ENCODE measurements at places on chromosomes 16 and 17.

DNA sequence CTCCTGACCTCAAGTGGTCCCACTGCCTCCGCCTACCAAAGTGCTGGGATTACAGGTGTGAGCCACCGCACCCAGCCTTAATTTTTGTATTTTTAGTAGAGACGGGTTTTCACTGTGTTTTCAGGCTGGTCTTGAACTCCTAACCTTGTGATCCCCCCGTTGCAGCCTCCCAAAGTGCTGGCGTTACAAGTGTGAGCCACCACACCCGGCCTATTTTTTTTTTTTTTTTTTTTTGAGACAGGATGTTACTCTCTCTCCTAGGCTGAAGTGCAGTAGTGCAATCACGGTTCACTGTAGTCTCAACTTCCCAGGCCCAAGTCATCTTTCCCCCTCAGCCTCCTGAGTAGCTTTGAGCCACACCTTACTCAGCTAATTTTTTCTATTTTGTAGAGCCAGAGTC lies 3.1 kb upstream of the SNX11 start:
- no peak for DNase-seq

DNA sequence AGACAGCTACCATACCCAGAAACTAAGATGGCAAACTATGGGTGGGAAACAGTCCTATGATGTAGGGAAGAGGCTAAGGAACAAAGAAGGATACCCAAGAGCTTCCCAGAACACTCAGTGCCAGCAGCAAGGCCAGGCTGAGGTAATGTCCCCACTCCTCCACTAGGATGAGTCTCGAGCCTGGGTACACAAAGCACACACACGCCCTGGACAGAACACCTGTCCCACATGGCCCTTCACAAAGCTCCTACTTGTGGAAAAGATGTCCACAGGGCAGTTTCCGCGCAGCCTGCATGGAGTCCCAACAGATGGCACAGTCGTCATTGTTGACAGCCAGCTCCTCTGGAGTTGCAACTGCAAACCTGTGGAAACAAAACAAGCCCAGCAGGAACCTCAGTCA lies 23.9 kb downstream of the AMFR start:
- no peak for DNase-seq

- DNase-seq = no peak
These were observed 5.9 kb downstream of the RHBDF1 start for GRCh38 chr16:66309-67182.

- no peak for DNase-seq
These were observed 77.8 kb downstream of the MYH10 start for GRCh38 chr17:8552577-8553320.

DNA sequence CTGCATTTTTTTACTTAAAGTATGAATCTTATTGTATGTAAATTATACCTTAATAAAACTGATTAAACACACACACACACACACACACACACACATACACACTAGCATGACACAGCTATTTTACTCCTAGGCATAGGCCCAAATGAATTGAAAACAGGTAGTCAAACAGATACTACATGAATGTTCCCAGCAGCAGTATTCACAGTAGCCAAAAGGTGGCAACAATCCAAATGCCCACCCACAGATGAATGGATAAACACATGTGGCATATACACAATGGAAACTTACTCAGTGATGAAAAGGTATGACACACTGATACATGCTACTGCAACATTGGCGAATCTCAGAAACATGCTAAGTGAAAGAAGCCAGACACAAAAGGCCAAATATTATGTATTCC lies 223.5 kb downstream of the CYB561 start:
- no peak for DNase-seq
